CD4-positive, alpha-beta T cell treated with Interleukin-6 for 4 hours (primary cell): ENCODE measurements at places on chromosomes 3 and 15.

DNA sequence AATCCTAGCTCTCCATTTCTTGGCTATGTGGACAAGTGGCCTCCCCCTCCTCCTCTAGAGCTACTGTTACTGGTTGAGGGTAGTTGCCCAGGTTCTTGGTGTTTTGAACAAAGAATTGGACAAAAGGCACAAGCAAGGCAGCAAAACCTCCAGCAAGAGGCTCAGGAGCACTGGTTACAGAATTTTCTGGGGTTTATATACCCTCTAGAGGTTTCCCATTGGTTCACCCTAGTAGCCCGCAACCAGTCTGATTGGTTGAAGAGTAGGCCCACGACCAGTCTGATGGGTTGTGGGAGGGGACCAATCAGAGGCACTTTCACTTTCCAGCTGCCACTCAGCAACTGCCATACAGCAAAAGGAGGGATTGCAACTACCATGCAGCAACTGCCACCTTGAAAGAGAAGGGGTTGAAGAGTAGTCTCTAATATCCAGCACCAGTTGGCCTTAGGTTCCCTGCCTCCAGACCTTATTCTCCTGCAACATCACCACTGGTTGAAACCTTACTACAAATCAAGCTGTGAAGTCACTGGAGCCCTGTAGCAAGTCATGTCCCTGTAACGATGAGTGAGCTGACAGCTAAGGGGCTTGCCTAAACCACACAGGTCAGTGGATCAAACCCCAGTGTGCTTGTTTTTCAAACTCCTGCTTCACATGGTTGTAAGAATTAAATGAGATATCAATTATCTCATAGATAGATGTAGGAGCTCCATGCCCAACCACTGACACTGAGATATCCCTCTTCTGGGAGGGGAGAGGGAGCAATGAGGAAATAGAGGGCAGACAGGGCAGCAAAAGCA is 2.9 kb upstream of the C15orf39 start:
- DNase-seq: peak; percentile 34

- DNase-seq: no peak
These were observed 36.4 kb upstream of the PRR23E start for GRCh38 chr3:127156338-127157050.

DNA sequence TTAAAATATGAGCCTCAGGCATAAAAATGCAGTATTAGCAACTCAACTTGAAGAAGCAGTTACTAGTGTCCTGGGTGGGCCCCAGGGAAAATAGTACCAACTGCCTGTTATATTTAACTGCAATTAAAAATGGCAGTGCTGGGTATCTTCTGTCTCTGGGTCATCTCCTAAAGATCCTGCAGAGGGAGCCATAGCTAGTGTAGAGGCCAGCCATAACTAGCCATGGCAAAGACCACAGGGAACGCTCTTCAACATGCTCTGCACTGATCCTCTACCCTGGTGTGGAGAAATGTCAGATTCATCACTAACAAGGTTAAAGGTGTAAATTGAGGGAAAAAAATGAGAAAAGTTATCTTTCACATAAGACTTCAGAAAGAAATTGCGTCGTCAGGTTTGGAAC is 181.3 kb downstream of the SNRPN start:
- DNase-seq: no peak

DNA sequence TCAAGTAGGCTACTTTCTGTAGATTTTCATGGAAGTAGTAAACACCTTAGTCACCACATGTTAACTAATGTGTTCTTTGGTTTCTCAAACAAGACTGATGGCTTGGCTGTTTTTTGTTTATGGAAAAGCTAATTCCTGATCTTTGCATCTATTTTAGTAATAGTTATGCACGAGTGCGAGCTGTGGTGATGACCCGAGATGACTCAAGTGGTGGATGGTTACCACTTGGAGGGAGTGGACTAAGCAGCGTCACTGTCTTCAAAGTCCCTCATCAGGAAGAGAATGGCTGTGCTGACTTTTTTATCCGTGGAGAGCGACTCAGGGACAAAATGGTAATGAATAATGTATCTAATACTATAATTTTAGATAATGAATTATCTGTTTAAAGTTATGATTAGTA is 46.6 kb downstream of the SPRED1 start:
- DNase-seq: no peak

GRCh38 chr3:151135541-151136337 is 50.3 kb downstream of the MED12L start:
- DNase-seq: peak; percentile 32

DNA sequence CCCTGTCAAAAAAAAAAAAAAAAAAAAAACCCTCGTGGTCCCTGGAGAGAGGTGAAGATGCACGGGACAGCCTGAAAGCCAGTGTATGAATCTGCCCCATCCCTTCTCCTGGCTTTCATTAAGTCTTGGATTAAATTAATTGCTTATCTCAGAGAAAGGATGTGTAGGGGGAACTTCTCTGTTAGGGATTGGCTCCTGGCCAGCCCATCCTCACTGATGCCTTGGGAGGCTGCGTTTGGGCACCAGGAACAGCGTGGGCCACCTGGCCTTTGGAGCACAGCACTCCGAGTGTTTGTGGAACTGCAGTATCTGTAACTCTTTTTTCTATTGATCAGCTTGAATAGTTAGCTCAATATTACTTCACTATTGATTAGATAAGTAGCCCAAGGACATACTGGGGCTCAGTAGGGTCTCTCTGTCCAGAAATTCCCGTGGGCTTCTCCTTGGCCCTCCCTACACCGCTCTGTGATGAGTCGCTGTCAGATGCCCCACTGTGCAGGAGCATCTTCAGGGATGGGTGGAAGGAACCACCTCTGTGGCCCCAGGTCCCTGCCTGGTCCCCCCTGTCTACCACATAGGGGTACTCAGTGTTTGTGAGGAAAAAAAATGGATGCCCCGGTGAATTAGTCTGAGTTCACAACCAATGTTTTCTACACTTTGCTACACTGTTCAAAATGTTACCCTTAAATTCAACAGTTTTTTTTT is 2.0 kb downstream of the PXYLP1 start:
- DNase-seq: no peak

DNA sequence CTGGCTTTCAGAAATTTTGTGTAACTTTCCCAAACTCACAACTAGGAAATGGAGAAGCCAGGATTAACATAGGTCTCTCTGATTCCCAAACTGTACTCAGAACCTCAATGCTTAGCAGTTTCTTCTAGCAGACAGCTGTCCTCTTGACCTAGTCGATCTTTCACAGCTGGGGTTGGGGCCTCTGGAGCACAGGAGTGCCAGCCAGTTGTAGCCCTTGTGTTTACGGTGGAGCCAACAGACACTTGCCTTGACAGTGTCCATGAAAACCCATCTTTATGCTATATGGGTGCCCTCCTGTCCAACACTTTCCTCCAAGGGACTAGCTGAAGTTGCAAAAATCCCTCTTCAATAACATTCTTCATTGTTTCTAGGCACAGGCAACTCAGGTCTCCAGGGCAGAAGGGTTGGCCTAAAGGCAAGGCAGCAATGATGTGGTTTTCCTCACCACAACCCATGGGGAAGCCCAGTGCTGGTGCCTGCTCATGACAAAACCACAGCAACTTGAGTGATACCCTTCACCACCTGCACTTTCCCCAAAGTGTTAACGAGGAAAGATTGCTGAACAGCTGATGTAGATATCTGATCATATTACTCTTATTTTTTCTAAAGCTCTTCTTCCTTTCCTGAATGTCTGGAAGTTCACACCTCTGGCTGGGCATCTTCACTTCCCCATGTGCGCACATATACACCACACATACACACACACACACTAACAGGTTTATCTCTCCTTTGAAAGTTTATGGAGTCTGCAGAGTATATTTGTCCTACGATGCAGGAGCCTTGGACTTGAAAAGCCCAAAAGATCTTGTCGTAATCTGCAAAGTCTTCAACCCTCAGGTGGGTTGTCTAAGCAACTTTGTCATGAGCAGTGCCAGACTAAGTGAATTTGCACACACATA is 11.0 kb upstream of the KNG1 start:
- DNase-seq: peak; percentile 5

DNA sequence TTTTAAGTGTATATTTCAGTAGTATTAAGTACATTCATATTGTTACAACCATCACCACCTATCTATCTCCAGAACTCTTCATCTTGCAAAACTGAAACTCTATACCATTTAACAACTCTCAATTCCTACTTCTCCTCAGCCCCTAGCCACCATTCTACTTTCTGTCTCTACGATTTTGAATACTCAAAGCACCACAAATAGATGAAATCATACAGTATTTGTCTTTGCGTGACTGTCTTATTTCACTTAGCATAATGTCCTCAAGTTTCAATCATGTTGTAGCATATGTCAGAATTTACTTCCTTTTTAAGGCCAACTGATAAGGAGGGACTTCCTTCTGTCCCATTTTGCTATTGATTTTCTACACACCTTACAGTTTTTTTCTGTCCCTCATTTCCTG is 593.3 kb downstream of the FHIT start:
- no peak for DNase-seq

GRCh38 chr3:78148986-78149717 is 1109.3 kb downstream of the ROBO2 start:
- DNase-seq: no peak

GRCh38 chr3:151816091-151816604 is 2.2 kb downstream of the AADAC start:
- DNase-seq: no peak

DNA sequence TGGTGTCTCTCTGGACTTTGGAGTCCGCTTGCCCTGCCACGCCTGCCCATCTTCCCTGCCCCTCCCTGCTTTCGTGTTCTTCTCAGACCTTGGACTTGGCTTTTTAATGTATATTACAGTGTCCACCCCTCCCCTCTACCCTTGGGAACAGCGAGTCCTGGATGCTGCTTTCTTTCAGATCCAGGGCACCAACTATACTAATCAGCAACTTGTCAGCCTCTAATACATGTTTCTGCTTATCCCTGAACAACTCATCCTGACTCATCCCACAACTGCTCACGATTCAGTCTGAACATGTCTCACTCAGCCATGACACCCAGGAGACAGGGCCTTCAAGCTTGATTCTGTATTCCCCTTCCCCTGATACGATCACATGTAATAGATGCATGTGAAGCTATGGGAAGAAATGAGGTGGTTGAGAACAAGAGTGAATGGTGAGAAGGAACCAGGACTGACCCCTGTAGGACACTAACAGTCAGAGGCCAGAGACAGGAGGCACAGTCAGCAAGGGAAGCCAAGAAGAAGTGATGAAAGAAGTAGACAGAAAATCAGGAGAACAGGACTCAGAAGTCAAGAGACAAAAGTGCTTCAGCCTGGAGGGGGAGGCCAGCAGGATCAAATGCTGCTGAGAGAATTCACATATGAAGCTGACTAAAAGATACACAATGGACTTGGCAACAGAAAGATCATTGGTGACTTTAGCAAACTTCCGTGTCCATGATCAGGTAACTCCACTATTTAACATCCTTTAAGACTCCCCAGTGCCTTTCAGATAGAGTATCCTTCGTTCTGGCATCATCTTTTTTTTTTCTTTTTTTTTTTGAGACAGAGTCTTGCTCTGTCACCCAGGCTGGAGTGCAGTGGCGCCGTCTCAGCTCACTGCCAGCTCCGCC is 35.4 kb downstream of the BCL2L10 start:
- no peak for DNase-seq

DNA sequence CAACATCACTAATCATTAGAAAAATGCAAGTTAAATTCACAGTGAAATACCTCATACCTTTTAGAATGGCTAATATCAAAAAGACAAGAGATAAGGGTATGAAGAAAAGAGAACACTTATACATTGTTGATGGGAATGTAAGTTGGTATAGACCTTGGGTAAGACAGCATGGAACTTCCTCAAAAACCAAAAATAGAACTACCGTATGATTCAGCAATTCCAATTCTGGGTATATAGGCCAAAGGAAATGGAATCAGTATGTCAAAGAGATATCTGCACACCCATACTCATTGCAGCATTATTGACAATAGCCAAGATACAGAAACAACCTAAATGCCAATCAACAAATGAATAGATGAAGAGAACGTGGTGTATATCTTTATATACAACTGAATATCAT is 166.8 kb upstream of the LRRN1 start:
- no peak for DNase-seq

GRCh38 chr3:133606902-133607301 is 33.4 kb downstream of the CDV3 start:
- no peak for DNase-seq

GRCh38 chr3:121883507-121883906 is 10.7 kb upstream of the SLC15A2 start:
- no peak for DNase-seq
